ENCODE measurements at places on chromosomes 5 and 9.

GRCh38 chr5:7770436-7770835 is 80.5 kb downstream of the CFAP90 start:
- DNase-seq = no peak

GRCh38 chr5:133122711-133123110 is 70.9 kb downstream of the HSPA4 start:
- DNase-seq = no peak

GRCh38 chr9:32500768-32501167 is 25.2 kb downstream of the RIGI start:
- DNase-seq = no peak

- DNase-seq = no peak
Observed at GRCh38 chr5:51661646-51662265, 278.5 kb downstream of the ISL1 start.

- no peak for DNase-seq
Observed at GRCh38 chr5:67917561-67917960, 298.0 kb upstream of the PIK3R1 start.

- DNase-seq = no peak
Observed at GRCh38 chr5:169697511-169697890, 60.4 kb downstream of the DOCK2 start.

DNA sequence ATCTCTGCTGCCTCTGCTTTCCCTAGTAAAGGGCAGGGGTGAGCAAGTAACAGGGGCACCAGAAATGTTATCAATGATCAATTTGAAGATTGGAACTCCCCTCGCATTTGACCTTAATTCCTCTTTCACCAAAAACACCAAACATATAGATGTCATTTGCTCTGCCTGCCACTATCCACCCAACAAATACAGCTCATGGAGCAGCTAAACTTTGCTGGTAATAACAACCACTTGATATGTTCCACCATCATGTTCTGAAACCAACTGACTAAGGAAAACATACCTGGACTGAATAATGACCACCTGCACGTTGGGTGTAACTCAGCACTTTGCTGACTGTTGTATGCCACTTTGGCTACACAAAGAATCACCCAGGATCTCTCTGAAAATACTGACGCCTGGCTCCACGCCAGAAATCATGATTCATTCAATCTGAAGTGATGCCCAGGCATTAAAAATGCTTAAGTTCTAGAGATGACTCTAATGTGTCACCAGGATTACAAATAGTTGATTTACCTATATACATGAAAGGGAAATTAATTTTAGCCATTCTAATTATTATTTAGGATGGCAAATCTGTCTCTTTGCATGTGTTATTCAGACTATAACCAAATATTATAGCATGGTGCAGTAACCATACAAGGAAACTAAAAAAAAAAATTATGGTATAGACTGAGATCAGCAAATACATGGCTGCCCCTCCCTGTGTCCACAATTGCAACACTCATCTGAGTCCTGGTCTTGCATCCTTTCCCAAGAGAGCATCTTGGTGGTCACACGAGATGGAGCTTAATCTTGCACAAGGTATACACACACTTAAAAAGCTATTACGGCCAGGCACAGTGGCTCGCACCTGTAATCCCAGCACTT is 43.1 kb upstream of the TTC39B start:
- no peak for DNase-seq

DNA sequence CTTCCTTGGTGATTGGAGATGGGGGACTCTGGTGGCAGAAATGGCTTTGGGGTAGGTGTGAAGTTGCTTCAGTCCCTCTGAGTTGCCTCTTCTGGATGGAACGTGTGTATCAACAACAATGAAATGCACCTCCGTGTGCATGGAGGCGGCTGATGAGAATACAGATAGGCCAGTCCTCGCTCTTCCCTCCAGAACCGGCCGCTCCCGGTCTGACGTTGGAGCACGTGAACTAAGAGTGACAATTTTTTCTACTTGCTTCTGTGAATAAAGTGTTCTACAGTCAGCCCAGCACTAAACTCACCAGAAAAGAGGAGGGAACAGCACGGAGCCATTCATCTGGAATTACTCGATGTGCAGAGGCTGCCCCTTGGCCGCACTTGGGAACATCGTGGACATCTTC is 90.7 kb downstream of the ANKRD33B start:
- DNase-seq = no peak

DNA sequence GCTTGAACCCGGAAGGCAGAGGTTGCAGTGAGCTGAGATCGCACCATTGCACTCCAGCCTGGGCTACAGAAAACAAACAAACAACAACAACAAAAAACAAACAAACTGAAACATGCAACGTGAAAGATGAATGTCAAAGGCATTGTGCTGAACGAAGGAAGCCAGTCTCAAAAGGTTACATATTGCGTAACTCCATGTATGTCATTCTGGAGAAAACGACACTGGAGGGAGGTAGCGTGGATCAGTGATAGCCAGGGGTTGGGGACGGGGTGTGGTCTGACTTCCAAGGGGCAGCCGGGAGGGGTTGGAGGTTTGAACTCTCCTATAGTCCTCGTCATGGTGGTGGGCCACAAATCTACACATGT is 12.1 kb upstream of the WDR5 start:
- DNase-seq = no peak

Data from GM20000 (cell line).